ENCODE measurements at places on chromosomes 3 and 15.

DNA sequence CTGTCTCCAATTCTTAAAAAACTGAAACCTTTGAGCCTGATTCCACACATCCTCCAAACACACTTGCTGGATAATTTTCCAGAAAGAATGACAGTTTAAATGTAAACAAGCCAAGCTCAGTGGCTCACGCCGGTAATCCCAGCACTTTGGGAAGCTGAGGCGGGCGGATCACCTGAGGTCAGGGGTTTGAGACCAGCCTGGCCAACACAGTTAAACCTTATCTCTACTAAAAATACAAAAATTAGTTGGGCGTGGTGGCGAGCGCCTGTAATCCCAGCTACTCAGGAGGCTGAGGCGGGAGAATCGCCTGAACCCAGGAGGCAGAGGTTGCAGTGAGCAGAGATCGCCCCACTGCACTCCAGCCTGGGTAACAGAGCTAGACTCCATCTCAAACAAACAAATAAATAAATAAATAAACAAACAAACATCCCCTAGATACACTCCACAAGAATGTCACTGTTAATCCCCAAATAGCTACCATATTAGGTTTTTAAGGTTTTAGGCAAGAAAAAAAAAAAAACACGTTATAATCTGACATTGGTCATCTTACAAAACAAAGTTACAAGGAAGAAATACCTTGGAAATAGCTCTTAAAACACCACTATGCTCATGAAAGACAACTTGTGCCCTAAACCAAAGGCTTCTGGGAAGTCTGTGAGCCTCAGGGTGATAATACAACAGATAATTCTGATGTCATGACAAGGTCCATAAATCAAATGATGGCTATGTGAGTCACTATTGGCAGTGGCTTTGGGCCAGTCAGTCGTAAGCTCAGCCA lies 13.2 kb downstream of the TNIK start:
- DNase-seq: no peak

DNA sequence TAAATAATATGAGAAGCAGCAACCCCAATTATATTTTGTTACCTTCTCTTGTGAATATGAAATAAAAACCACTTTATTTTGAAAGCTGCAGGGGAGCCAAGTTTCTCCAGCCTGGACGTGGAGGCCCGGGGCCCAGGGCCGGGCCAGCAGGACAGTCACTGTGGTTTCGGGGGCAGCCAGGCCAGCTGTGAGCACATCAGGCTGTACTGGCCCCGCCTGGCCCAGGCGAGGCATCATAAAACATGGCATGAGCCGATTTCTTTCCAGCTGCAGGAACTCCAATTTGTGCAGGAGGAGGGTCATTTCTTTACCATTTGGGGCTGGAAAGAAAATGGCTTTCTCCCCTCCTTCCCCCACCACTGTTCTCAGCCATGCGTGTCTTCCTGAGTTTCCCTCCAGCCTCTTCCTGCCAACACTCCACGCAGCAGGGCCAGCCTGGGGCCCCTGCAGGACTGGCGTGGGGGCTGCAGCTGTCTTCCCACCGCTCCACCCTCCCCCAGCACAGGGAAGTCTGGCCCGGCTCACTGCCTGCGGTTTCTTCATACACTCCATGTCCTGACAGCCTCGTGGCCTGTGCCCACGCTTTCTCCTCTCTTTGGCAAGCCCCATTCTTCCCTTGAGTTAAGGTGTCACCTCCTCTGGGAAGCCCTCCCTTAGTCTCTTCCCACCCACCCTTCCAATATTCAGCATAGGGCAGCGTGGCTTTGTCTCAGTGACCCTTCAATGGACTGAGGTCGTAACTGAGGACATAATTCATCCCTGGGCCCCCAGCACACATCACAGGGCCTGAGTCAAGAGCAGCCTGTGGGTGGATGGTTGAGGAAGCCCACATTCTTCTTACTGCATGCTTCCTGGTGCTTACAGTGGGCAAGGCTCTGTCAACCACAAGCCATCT lies 135.8 kb downstream of the CHSY1 start:
- no peak for DNase-seq

- no peak for DNase-seq
These were observed 114.6 kb downstream of the CYP19A1 start for GRCh38 chr15:51223771-51224229.

- DNase-seq: no peak
These were observed 4.7 kb downstream of the ABHD5 start for GRCh38 chr3:43695443-43695842.

- DNase-seq: no peak
These were observed 46.4 kb downstream of the MORC1 start for GRCh38 chr3:109071350-109072142.

DNA sequence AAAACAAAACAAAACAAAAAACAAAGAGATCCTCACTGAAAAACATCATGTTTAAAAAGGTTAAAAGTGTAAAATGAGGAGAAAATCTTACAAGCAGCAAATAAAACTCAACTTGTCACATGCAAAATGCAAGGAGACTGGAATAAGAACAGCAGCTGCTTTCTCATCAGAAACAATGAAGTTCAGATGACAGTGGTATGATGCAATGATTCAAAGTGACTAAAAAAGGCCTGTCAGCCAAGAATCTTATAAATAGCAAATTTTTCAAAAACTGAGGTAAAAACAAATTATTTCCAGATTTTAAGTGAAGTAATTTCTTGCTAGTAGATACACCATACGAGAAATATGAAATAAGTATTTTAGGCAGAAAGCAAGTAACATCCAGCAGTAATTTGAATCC lies 68.6 kb upstream of the EPHA3 start:
- no peak for DNase-seq

- DNase-seq: no peak
These were observed 54.0 kb downstream of the TAFA4 start for GRCh38 chr3:68878322-68878721.

GRCh38 chr3:18529631-18530030 lies 104.5 kb upstream of the SATB1 start:
- DNase-seq: no peak

GRCh38 chr3:134974624-134975023 lies 179.6 kb downstream of the EPHB1 start:
- no peak for DNase-seq

- DNase-seq: no peak
These were observed 78.7 kb upstream of the ETV5 start for GRCh38 chr3:186187401-186188275.

DNA sequence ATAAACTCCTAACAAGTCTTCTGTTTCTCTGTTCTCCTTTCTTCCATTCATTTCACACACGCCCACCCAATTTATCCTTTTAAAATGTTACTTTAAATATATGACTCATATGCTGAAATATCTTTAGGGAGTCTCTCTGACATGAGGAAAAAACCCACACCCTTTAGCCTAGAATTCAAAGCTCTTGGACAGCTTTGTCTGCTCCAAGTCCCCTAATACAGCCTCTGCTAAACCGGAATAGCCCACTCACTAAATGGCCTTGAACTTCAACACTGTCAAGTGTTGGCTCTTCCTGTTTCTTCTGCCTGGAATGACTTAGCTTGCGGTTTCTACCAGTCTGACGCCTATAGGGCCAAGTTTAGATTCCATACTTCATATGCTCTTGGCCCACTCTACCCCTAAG lies 3.3 kb upstream of the CD96 start:
- DNase-seq: no peak

GRCh38 chr3:132570016-132570415 lies 27.1 kb upstream of the ACKR4 start:
- no peak for DNase-seq

- no peak for DNase-seq
These were observed 20.8 kb downstream of the STAG1 start for GRCh38 chr3:136731274-136731884.

- no peak for DNase-seq
These were observed 97.7 kb downstream of the CD47 start for GRCh38 chr3:107992976-107993684.

DNA sequence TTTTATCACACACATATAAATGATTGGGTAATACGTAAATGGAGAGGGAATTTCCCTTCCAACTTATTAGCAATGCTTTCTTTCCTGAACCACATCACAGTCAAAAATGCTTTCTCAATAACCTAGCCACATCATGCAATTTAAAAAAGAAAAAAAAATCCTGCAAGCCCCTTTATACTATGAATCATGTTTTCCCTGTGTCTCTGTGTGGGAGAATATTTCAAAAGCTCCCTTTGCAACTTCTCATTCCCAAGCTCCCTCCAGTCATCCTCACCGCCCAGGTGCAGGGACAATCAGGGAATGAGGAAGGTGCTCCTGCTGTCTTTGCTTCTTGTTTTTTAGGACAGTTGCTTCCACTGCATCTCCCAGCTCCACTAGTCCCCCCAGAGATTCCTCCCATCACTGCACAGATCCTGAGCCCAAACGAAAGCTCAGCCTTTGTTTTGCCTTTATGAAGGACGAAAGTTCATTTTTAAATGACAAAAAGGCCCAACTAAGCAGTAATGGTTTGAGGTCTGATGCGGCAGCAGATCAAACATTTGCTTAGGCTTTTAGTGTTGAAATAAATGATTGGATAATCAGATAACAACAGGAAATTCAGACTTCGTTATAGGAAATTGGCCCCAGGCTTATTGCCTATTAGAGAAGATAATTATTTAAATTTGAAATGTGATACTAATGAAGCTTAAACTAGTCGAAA lies 47.8 kb upstream of the ADGRG7 start:
- peak; percentile 58 for DNase-seq

DNA sequence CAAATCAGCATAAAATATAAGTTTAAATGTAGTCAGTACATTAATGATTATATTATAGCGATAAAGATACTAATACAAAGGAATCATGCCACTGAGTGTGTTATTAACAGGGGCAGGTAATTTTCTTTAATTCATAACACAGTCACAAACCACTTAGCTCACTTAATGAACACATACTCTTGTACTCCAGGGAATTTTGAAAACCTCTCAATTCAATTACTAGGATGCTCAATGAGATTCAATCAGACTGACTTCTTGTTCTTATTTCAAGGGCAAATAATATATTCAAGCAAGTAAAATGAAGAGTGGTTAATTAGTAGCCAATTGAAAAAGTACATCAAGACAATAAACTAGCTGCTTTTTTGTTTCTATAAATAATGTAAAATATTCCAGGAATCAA lies 5.8 kb upstream of the SUCNR1 start:
- no peak for DNase-seq

DNA sequence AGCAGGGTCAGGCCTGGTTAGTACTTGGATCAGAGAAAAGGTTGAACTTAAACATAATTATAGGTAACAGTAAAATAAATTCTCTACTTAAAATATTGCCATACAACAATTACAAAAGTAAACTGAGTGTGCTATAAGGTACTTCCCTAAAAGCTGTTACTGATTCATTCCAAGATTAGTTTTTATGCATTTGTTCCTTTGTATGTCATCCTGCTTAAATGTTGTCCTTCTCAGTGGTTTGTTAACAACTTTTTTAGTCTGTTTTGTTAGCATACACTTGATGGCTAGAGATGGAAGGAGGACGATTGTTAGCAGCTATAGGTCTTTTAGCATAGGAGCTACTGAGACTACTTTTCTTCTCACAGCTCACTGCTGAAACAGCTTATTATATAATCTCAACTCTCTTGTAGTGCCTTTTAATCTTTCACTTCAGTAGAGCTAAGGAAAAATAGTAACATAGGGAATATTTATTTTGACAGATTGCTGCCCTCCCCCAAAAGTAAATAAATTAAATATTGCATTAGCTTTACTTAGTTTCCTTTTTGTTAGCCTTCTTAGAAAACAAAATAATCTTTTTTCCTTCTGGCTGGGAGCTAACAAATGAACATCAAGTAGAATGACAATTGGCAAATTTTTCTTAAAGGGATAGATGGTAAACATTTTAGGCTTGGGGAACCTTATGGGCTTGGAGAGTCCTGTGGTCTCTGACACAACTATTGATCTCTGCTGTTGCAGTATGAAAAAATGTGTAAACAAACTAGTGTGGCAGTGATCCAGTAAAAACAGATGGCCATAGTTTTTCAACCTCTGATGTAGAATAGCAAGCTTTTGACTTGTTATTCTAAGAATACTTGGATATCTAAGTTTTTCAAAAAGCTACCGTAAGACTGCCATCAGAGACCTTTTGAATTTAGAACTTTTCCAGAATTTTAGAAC lies 39.5 kb downstream of the USP8 start:
- DNase-seq: no peak

DNA sequence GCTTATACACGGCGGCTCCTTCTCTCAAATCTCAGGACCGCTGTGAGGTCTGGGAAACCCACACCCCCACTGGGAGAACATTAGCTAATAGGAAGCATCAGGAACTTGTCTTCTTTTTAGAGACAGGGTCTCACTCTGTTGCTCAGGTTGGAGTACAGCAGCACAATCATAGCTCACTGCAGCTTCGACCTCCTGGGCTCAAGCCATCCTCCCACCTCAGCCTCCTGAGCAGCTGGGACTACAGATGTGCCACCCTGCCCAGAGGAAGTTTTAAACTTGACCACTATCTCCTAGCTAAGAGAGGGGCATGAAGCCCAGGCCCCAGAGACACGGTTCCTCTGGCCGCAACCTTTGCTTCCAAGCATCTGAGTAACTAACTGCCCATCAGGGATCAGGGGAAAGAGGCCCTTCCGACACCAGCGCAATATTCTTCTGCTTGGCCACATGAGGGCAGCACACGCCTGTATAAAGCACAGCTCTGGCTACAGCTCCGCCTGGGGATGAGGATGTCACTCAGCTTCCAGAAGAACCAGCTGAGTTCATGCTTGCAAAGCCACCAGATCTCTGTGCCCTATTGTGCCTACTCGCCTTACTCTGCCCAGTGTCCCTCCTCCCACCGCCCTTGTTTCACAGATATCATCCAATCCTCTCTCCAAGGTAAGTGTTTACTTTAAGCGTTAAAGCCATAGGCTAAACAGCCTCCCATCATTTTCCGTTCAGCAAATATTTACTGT lies 57.6 kb upstream of the SLC6A11 start:
- peak; percentile 91 for DNase-seq

GRCh38 chr3:102733791-102734563 lies 299.2 kb downstream of the ZPLD1 start:
- no peak for DNase-seq

DNA sequence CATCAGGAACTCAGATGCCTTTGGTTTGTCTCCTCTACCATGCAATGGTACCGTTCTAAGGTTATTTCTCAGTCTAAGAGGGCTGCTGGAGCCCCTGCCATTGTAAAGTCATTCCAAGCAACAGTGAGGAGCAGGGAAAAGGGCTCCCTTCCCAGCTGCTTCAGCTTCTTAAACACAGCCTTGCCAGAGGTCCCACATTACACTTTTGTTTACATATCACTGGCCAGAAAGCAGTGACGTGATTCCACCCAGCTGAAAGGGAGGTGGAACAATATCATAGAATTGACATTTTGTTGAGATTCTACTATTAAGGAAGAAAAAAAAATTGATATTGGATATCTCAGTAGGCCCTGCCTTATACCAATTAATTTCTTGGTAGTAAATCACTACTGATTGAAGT lies 194.6 kb downstream of the SUCLG2 start:
- DNase-seq: no peak

GRCh38 chr3:36704280-36704679 lies 60.1 kb downstream of the DCLK3 start:
- DNase-seq: no peak

- DNase-seq: no peak
These were observed 20.8 kb downstream of the PIK3CA start for GRCh38 chr3:179168918-179169317.
